ENCODE measurements at places on chromosomes 11 and 22. TPM values are rescaled to one million over a fixed set of nuclear protein-coding genes. Genes with fewer than 3 reads are reported as not detected.

TMPRSS6 gene
- not detected for total RNA-seq

GRCh38 chr11:100956351-100956750 is 173.3 kb downstream of the PGR start:
- no peak for DNase-seq

DNA sequence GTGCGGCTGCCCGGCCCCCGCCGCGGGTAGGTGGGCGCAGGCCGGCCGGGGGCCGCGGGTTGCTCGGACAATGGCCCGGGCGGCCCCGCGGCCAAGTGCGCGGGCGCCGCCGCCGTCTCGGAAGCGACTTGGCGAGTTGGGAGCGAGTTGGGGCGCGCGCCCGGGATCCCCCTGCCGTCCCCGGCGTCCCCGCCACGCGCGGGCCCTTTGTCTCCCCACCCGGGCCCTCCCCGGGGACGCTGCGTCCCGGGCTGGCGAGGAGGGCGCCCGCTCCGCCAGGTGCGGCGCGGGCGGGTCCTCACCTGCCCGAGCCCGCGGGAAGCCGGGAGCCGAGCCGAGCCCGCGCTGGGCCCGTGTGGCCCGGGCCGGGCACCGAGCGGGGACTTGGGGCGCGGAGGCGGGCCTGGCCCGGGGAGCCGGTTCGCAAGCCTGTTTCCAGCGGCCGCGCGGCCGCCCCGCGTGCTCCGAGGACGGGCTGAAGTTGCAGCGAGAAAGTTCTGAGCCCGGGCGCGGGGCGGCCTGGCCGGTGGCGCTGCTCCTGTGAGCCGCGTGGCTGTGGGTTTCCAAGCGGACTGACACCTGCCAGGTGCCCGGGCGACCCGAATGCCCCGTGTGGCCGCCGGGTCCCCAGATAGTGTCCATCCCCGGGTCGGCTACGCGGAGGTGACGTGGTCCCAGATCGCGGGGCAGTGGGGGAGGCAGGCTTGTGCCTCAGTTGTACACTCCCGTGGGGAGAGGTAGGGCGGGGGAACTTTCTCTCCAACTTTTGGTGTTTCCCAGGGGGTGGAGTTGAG is 586 bp downstream of the LRP5 start:
- peak; percentile 33 for DNase-seq

MRGPRE gene
- total RNA-seq: not detected

DNA sequence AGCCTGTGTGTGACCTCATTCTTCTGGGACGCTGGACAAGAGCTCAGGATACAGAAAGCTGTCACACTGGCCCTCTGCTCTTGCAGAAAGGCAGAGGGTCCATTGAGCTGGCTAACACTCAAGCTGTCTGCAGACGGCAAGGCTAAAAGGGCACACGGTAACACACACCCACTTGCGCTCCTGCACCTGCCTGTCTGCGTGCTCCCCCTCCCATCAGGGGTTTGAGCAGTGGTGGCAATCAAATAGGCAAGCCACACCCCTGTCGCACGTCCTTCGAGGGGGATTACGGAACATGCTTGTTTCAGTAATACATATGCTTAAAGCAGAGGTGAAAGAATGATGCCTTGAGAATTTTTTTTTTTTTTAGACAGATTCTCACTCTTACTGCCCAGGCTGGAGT is 7.1 kb upstream of the QSER1 start:
- DNase-seq: no peak

USH1C gene
- total RNA-seq: not detected

GRCh38 chr11:1303973-1304372 is 5.5 kb downstream of the TOLLIP start:
- DNase-seq: no peak

MPZL2 gene
- not detected for total RNA-seq

DNA sequence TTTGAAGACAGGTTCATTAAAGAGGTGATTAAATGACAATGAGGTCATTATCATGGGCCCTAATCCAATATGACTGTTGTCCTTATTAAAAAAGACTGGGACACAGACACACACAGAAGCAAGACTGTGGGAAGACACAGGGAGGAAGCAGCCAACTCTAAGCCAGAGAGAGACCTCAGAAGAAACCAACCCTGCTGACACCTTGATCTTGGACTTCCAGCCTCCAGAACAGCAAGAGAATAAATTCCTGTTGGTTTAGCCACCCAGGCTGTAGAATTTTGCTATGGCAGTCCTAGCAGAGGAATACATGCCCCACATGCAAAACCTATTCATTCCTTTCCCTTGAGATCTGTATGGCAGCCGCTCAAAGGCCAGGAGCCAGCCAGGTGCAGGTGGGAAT is 35.6 kb upstream of the CACNG2 start:
- DNase-seq: no peak

DNA sequence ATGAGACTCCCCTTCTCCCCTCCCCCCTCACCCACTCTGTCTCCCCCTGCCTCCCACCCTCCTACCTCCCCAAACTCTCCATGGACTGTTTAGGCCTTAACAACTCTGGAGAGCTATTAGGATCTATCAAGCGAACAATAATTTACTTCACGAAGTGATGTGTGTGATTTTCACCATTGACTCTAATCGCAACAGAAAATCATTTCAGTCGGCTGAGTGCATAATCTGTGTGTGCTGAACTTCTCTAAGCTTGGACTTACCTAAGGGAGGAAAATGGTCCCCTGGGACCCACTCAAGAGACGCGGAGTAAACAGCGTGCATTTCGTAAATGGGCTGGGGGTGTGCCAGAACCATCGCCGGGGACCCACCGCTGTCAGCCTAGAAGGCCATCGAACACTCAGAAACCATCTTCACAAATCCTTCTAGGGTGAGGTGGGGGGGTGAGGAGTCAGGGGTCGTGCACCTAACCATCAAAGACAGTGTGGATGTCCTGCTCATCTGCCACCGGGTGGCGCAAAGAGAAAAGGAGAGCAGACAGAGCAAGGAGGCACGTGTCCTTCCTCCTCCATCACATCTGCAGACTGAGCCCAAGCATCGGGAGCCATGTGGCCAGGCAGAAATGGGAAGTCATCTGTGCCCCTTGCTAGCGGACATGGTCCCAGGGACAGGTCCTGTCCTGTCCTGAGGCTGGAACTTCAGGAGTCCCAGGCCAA is 62.1 kb upstream of the NUP50 start:
- DNase-seq: peak; percentile 75

DNA sequence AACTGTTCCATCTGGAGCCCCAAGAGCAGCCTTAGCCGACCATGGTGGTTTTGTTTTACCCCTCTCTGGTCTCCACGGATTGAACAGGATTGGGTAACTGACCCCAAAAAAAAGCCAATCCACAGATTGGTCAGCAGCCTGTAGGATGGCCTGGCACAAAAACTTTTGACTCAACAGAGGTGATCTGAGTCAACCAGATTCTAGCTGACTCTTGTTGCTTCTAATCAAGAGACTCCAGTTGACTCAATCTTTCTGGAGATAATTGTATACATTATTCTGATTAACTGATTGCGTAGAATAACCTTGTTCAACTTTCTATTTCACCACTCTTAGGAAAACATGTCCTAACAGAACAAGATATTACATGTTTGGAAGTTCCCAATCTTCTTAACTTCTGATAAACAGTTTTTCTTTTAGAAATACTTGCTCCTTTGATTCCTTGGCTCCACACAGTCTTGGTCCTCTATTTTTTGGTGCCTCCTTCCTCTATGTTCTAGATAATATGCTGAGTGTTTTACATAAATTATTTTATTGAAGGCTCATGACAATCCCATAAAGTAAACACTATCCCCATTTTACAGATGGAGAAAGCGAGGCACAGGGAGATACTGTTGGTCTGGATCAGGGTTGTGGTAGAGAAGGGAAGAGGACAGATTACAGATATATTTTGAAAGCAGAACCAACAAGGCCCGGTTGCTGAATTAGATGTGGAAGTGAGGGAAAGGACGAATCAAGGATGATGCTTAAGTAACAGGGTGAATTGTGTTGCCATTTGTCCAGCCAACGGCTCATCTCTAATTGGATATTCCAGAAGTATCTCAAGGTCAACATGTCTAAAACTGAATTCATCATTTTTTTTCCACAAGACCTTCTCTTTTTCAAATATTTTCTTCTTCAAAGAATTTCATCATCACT is 11.5 kb upstream of the ZC3H12C start:
- no peak for DNase-seq

Measured in myocyte (in vitro differentiated cells).